ENCODE measurements at places on chromosomes 3 and 15. TPM values are rescaled to one million over a fixed set of nuclear protein-coding genes. Genes with fewer than 3 reads are reported as not detected.

DNA sequence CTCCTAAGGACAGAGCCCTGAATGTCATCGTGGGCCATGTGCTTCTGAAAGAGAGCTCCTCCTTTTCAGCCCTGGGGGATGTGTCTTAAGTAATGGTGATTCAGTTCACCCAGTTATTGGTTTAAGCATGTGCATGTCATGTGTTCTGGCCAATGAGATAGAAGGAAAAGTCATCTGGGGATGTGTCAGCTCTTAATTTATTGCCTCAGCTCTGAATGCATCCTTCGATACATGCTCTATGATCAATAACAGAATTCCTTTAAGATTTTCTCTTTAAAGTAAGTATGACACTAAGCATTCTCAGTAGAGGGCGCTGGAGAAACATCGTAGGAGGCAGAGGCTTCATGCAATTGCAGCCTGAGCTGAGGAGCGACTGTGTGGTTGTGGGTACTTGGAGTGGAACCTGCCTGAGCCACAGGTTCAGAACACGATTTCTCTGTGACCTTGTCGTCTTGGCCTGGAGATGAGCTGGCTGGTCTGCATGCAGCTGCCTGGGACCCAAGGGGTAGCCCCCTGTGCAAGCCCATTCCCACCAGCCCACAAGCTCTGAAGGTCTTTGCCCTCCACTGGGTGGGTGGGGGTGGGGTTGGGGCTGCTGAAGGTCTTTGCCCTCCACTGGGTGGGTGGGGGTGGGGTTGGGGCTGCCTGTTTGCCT lies 69.5 kb downstream of the C3orf38 start:
- peak; percentile 26 for DNase-seq

DNA sequence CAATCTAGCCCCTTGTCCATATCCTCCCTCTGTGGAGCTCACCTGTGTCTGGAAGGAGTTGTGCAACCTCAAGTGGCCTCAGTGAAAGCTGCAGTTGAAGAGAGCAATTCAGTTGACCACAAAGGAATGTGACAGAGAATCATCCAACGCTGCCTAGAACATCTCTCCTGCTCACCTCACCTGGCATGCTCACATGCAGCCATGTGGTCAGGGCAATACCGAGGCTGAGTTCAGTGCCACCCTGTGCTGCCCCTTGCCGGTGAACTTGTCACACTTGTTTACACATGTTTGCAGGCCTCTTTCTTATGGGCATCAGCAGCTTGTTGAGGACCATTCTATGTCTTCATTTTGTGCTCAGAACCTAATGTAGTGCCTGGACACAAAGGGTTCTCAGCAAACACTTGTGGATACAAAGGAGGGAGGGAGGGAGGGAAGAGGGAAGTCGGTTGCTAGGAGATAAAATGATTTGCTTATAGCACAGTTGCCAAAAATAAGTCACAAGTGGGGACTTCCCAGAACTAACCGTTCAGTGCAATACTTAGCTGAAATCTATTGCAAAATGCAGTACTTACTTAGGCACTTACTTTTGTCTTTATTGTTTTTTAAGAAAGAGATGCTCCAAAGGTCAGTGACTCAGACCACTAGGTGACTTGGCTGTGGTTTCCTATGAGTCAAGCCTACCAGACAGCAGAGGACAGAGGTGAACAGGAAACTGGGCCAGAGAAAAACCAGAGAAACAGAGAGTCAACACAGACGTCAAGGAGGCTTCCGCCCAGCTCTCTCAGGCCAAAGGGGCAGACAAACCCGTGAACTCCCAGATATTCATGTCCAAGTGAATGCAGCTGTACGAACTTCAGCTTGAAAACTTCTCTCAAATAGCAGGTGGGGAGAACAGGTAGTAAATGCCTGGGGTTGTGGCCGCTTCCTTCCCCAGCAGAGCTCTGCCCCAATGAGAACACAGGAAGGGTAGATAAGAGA lies 227.8 kb upstream of the CTNNB1 start:
- peak; percentile 64 for DNase-seq

DNA sequence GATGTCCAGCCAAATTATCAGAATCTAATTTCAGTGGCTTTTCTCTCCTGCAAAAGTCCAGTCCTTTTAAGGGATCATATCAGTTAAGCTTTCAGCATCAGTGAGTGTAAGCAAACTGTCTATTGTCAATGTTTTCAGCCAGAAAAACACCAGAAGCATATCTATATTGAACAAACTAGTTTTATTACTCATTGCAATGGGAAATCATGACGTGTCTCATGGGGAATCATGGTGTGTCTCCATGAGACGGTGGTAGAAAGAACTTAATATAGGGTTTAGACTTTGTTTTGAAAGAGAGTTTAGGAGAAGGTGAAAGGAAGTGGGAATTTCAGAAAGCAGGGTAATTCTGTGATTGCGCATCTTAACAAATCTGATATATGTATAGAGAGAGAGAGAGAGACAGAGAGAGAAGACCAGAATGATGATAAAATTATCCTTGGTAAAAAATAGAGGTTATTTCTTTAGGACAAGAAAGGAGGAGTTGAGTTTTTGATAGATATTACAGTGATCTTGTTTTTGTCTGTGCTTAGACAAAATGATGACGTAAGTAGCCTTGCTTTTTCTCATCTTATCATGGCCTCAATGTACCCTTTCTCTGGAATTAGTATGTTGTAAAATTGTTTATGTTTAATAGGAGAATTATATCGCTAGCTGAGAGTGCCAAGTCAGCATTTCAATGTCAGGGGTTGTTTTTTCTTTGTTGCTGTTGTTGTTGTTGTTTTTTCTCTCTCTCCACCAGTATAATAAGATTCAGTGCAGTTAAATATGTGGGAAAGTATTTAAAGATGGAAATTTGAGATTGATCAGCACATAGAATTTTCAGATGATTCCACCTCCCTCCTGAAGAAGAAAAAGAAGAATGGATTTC lies 129.9 kb upstream of the OSTN start:
- no peak for DNase-seq

DNA sequence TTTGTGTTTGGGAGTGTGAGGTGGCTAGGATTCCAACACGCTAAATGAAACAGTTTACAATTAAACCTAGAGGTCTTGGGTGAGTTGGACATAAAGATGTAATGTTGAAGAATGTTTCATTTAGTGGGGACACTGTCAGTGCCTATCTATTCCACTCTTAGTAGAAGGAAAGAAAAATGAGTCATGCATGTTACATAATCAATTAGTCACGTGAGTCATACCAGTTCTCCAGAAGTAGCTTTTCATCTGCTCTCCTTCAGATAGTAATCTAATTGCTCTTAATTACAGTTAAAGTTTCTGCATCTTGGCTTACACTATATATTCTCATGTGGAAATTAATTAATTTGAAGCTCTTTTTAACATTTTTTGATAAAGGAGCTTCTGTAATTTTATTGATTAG lies 115.7 kb upstream of the P2RY1 start:
- DNase-seq: no peak

- DNase-seq: no peak
Observed at GRCh38 chr3:177833332-177833731, 636.0 kb upstream of the TBL1XR1 start.

DNA sequence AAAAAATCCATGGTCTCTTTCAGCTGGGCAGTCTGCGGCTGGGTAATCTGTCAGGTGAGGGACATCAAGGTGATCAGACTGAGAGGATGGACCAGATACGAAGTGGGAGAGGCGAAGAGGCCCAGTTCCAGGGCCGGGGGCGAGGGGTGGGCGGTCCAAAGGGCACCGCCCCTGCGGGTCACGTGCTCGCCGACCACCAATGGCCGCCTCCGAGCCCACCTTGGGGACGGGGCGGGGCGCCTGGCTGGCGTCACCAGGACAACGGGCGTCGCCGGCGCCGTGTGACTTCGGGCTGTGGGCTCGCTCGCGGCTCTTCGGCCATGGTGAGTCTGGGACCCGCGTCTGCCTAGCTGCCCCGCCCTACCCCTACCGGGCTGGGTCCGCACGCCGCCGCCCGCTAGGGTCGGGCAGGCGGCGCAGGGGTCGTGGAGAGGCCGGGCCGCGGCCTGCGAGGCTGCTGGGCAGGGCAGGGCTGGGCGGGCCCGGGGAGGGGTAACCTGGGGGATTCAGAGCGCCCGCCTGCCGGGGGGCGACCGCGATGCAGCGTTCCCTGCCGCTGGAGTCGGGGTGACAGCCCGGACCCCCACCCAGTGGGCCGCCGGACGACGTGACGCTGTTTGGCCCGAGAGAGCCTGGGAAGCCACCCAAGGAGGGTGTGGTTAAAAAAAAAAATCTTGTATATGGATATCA lies at the start of gene FBXL2:
Gene FBXL2, plus strand, starts transcription at position 250 of the 690 bp plus-strand sequence. Its CDS starts 71 bp downstream, at position 321.
- DNase-seq: peak; percentile 64

DNA sequence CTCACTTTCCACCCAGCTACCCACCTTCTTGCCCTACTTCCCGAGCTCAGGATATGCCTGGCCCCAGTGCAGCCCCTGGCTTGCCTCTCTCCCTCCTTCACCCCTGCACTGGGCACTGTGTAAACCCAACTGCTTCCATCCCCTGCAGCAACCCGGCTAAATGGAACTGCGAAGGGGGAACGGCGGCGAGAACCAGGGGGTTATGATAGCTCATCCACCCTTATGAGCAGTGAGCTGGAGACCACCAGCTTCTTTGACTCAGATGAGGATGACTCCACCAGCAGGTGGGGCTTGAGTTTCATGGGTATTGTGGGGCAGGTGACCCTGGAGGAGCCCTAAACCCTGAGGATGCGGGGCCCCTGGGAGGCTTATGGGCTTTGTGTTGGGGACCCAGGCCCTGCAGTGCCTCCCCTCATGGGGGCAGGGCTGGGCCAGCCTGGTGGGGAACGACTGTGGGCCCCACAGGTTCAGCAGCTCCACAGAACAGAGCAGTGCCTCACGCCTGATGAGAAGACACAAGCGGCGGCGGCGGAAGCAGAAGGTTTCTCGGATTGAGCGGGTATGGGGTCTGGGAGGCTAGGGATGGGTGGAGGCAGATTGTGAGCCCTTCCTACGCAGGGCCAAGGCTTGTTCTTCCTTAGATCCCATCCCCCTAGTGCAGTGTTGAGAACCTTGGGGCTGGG lies 9.6 kb downstream of the DVL3 start:
- no peak for DNase-seq

GRCh38 chr3:180284331-180285110 lies 247.8 kb upstream of the PEX5L start:
- no peak for DNase-seq

GRCh38 chr3:146161663-146162002 lies 649 bp upstream of the PLOD2 start:
- peak; percentile 50 for DNase-seq

GRCh38 chr3:120300971-120301370 lies 15.9 kb upstream of the GPR156 start:
- no peak for DNase-seq

- DNase-seq: no peak
Observed at GRCh38 chr3:102025606-102026270, 176.4 kb downstream of the NFKBIZ start.

- DNase-seq: no peak
Observed at GRCh38 chr15:40891810-40892446, 2.3 kb upstream of the VPS18 start.

GRCh38 chr3:16254916-16255315 lies 9.8 kb downstream of the DPH3 start:
- DNase-seq: no peak

DNA sequence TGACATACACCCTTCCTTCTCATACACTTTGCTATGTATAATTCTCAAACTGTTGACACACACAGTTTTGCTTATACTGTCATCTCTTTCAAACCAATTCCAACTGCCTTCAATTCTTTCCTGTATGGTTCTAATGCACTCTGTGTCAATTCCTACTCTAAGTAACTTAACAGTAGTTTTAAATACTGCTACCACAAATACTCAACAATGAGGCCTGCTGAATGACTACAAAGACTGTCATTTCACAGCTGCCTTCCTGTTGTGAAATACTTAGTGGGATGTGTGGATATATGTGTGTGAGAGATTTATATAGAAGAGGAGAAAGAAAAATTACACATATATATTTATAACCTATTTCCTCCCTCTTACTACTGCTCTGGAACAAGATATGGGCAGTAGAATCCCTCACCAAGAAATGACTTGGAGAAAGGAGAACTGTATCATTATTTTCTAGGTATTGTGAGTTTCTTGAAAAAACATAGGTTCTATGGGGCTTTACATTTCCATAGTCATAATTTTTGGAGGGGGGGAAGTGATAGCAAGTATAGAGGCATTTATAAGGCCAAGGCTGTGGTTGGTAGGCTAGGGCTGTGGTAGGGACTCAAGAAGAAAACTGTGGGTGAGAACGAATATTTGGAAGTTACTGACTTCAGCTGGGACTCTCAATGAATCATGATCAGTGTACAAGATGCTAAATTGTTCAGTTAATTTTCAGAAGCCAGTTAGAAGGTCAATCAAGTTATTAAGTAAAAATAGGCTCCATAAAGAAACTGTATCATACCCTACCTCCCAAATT lies 88.7 kb downstream of the ANKRD28 start:
- DNase-seq: no peak

DNA sequence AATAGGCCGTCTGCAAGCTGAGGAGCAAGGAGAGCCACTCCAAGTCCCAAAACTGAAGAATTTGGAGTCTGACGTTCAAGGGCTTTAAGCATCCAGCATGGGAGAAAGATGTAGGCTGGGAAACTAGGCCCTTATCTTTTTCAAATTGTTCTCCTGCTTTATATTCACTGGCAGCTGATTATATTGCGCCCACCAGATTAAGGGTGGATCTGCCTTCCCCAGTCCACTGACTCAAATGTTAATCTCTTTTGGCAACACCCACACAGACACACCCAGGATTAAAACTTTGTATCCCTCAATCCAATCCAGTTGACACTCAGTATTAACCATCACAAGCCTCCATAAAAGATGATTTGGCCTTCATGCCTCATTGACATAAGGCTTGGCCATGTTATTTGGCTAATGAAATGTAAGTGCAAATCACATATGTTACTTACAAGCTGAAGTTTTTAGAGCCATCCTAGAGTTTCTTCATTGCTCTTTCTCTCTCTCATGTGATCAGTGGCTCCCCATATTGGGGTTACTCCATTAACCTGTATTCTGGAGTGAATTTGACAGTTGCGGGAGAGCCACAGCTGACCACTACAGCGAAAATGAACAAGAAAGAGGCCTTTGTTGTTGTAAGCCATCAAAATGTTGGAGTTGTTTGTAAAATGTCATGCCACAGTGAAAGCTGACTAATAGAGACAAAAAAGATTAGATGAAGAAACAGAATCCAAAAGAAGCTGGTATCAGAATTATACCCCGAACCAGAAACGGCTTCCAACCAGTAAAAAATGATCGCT lies 61.7 kb downstream of the GBE1 start:
- no peak for DNase-seq

DNA sequence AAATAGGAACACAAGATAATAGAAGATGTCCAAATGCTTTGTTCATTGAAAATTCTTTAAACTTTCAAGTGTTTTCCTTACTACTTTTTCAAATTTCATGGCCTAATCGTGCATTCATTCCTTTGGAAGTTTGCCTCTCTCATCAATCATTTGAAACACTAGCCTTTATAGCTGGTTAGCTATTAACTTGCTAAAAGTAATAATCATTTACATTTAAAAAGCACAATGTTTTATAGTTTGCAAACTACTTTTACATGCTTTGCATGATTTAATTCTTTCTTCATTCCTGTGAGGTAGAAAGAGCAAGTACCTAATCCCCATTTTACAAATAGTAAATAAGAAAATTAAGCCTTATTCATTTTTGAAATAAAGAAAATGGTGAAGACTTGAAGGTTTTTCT lies 137.4 kb upstream of the SLC7A14 start:
- no peak for DNase-seq

Gene SLMAP
- total RNA-seq: 534 TPM

Gene WNT5A
- total RNA-seq: 3.9 TPM

Gene TRPM1
- total RNA-seq: not detected

Gene ACTRT3
- total RNA-seq: 1.1 TPM

Gene LMAN1L
- total RNA-seq: 0.19 TPM

Gene TRIM71
- total RNA-seq: not detected

Gene C3orf62
- total RNA-seq: 1.5 TPM

Gene PROS1
- 100 TPM for total RNA-seq

Gene TUSC7
- not detected for total RNA-seq

Gene CLDN11
- 2.2 TPM for total RNA-seq
